ENCODE measurements at places on chromosomes 7 and 10. TPM values are rescaled to one million over a fixed set of nuclear protein-coding genes. Genes with fewer than 3 reads are reported as not detected.

The MKI67 gene
- 5.3 TPM for total RNA-seq

- H3K27ac ChIP-seq, result no peak overlapping the region
- H3K4me1 ChIP-seq, result no peaks in the 10 kb centered on the region
These were observed 149.2 kb downstream of the PTEN start for GRCh38 chr10:88012641-88013040.

- peaks cover 38% of the 10 kb centered on the region for H3K4me1 ChIP-seq
- no peaks in the 10 kb centered on the region for H3K27me3 ChIP-seq
- no peak overlapping the region for H3K27ac ChIP-seq
- H3K36me3 ChIP-seq, result no peaks in the 10 kb centered on the region
- no peak overlapping the region for H3K4me3 ChIP-seq
- no peak for DNase-seq
These were observed 255.3 kb downstream of the PTEN start for GRCh38 chr10:88118729-88119128.

DNA sequence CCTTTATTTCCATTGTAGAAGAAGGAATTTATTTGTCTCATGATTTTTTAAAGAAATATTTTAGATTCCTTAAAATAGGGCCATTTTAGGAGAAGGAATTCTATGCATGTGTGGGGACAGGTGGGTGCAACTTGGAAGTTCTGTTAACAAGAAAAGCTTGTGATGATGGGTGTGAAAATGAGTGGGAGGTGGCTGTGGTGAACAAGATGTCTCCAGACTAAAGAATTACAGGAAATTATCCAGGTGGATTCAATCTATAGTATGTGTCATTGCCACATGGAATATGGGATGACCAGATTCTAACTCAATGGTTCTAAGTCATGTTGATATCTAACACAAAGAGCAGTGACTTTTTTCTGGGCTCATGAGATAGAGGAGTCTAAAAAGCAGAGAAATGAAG lies 229.6 kb upstream of the IGFBP3 start:
- no peaks in the 10 kb centered on the region for H3K27me3 ChIP-seq
- H3K4me1 ChIP-seq, result no peaks in the 10 kb centered on the region
- no peaks in the 10 kb centered on the region for H3K36me3 ChIP-seq

The ABCB4 gene
- total RNA-seq, result 0.50 TPM

DNA sequence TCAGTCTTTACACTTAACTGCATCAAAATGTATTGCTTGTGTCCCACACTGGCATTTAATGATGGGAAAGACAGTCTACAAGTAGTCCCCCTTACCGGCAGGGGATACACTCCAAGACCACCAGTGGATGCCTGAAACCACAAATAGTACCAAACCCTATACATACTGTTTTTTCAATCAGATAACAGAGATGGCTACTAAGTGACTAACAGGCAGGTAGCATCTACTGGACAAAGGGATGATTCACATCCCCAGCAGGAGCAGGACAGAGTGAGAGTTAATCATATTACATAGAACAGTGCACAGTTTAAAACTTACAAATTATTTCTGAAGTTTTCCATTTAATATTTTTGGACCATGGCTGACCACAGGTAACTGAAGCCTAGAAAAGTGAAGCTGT lies 13.2 kb downstream of the TMEM243 start:
- H3K4me1 ChIP-seq, result peaks cover 12% of the 10 kb centered on the region
- peaks cover 2% of the 10 kb centered on the region for H3K36me3 ChIP-seq
- no peak for DNase-seq
- no peaks in the 10 kb centered on the region for H3K27me3 ChIP-seq
- H3K27ac ChIP-seq, result no peak overlapping the region
- H3K4me3 ChIP-seq, result no peak overlapping the region

GRCh38 chr7:51190969-51191368 lies 125.6 kb downstream of the COBL start:
- DNase-seq, result no peak
- no peaks in the 10 kb centered on the region for H3K4me1 ChIP-seq
- H3K36me3 ChIP-seq, result no peaks in the 10 kb centered on the region
- H3K4me3 ChIP-seq, result no peak overlapping the region
- no peaks in the 10 kb centered on the region for H3K27me3 ChIP-seq
- H3K27ac ChIP-seq, result no peak overlapping the region

The ACSM6 gene
- not detected for total RNA-seq

DNA sequence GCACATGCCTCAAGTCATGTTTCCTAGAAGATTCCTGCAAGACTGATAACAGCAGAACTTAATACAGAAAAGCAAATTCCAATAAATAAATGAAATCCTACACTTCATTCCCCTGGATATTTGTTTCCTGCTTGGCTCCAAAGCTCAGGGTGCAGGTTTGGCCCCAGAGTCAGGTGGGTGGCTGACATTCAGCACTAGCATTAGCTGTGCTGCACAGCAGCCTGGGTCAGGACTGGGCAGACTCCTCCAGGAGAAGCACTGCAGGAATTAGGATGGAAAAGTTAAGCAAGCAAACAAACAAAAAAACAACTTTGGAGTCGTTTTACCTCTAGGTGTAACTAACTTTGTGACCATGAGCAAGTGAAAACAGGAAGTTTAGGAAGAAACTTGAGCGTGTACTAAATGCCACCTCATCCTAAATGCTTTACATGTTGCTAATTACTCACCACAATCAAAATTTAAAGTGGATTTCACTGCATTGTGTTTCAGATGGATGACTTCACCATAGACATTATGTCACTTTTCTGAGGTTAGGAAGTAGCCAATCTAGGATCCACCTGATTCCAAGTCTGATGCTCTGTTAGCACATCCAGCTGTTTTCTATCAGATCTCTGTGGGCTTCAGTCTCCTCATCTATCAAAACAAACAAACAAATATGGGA lies 239.4 kb downstream of the C7orf25 start:
- no peak overlapping the region for H3K4me3 ChIP-seq
- no peaks in the 10 kb centered on the region for H3K36me3 ChIP-seq
- H3K27ac ChIP-seq, result no peak overlapping the region
- no peaks in the 10 kb centered on the region for H3K27me3 ChIP-seq
- H3K4me1 ChIP-seq, result no peaks in the 10 kb centered on the region

- H3K4me1 ChIP-seq, result peaks cover 4% of the 10 kb centered on the region
- DNase-seq, result no peak
- no peak overlapping the region for H3K4me3 ChIP-seq
- H3K27ac ChIP-seq, result no peak overlapping the region
These were observed 156.3 kb downstream of the NEURL1 start for GRCh38 chr10:103649654-103650423.

- H3K36me3 ChIP-seq, result no peaks in the 10 kb centered on the region
- DNase-seq, result no peak
- no peak overlapping the region for H3K4me3 ChIP-seq
These were observed 291.8 kb downstream of the TCERG1L start for GRCh38 chr10:131019696-131020095.

The NEUROG3 gene
- total RNA-seq, result not detected

GRCh38 chr10:95814011-95814727 lies 58.2 kb downstream of the ENTPD1 start:
- H3K4me3 ChIP-seq, result no peak overlapping the region
- no peak for DNase-seq
- peaks cover under 1% of the 10 kb centered on the region for H3K4me1 ChIP-seq
- H3K27me3 ChIP-seq, result no peaks in the 10 kb centered on the region
- no peaks in the 10 kb centered on the region for H3K36me3 ChIP-seq

The LRRC4 gene
- total RNA-seq, result 0.79 TPM

DNA sequence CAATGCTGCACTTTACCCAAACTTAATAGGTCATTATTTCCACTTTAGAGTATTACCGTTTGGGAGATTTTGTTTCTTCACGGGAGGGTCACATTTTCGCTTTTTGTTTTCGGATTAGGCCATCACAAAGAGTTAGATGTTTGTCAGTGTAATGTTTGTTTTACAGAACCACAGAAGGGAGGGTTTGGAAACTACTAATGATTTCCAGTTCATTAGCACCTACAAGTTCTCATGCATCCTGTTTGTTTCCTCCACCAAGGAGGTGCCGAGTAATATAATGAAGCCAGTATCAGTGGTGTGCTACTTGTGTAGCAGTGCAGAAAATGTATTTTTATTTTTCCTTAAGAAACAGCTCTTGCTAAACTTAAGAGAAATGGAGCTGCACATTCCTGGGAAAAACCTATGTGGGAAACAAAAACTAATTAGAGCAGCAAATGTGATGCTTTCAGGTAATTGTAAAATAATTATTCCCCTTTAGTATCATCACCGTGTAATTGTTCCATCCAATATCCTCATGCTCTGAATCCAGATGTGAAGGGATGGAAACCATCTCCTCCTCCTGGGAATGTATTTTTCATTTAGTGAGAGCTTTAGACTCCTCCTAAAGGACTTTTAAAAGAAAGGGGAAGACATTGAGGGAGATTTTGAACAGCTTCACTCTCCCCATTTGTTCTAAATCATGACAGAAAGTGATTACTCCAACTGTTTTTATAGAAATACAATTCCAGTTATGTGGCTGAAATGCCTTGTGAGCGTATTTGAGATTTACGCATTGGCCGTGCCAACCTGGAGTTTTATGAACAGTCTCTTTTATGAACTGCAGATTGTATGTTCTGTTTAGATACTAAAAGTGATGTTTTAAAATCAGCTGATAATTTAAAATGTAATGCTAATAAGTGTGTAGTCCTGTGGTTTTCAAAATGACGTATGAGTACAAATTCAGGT lies 5.6 kb downstream of the CELF2 start:
- peaks cover 22% of the 10 kb centered on the region for H3K27me3 ChIP-seq
- no peak overlapping the region for H3K27ac ChIP-seq
- no peak for DNase-seq
- H3K4me3 ChIP-seq, result no peak overlapping the region

The TRIM24 gene
- 15.2 TPM for total RNA-seq

DNA sequence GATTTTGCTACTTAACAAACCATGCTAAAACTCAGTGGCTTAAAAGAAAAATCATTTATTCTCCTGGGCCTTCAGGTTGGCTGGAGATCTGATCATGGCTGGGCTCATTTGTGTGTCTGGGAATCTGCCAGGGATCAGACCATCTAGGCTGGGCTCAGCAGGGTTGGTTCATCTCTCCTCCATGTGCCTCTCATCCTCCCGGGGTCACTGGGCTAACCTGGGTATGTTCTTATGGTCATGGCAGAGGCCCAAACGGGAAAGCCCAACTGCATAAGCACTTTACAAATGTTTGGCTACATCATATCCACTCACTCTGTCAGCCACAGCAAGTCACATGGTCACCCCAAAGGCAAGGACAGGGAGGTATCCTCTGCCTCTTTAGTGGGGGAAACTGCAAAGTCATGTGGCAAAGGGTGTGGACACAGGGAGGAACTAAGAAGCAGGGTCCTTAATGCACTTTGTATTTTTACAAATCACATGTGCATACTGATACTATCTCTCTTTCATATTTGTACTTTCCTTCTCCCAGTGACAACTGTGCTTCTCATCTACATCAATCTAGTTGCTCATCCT lies 231.4 kb downstream of the BUB3 start:
- no peaks in the 10 kb centered on the region for H3K27me3 ChIP-seq
- H3K36me3 ChIP-seq, result no peaks in the 10 kb centered on the region
- H3K4me3 ChIP-seq, result no peak overlapping the region

The LMOD2 gene
- total RNA-seq, result not detected

The PNLIPRP1 gene
- not detected for total RNA-seq

DNA sequence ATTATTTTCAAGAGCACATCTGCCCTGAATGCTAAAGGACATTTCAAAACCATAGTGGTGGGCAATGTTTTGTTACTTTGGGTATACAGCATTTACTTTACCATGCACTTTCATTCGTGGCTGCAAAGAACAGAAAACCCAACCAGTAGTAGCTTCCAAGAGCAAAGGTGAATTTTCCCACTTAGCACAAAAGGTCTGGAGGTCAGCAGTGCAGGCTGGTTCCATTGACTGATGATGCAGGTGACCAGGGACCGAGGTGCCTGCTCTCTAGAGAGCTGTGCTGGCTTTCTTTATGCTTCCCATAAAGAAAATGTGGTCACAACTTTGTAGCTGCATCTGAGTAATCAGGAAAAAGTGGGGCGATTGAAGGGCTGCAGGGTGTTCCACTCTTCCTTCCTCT lies 240.0 kb downstream of the BICC1 start:
- H3K4me3 ChIP-seq, result no peak overlapping the region
- H3K4me1 ChIP-seq, result no peaks in the 10 kb centered on the region
- H3K36me3 ChIP-seq, result no peaks in the 10 kb centered on the region
- H3K27me3 ChIP-seq, result no peaks in the 10 kb centered on the region
- no peak for DNase-seq

DNA sequence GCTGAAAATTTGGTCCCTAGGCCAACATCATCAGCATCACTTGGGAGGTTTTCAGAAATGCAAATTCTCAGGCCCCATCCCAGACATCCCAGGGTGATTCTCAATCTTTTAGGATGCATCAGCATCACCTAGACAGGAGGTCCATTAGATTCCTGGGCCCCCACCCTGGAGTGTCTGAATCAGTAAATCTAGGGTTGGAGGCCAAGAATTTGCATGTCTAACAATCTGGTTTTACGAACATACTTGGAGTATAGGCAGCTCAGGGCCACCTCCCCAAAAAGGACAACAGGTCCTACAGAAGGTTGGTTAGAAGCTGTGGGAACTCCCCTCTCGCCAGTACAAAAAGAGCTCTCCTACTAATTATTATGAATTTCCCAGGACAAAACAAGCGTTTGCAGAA lies 15.5 kb downstream of the ZC3HAV1 start:
- peak overlapping the region; percentile 71 for H3K27ac ChIP-seq
- DNase-seq, result peak; percentile 46
- no peak overlapping the region for H3K4me3 ChIP-seq
- peaks cover 62% of the 10 kb centered on the region for H3K4me1 ChIP-seq
- peaks cover 16% of the 10 kb centered on the region for H3K36me3 ChIP-seq
- no peaks in the 10 kb centered on the region for H3K27me3 ChIP-seq

- no peak overlapping the region for H3K27ac ChIP-seq
- H3K4me3 ChIP-seq, result no peak overlapping the region
- peaks cover 34% of the 10 kb centered on the region for H3K27me3 ChIP-seq
These were observed 6.0 kb upstream of the ELFN1 start for GRCh38 chr7:1663857-1664651.

The SKIDA1 gene
- total RNA-seq, result not detected

The RAMP3 gene
- not detected for total RNA-seq

The UNCX gene
- not detected for total RNA-seq

- H3K4me3 ChIP-seq, result no peak overlapping the region
- no peaks in the 10 kb centered on the region for H3K36me3 ChIP-seq
- H3K4me1 ChIP-seq, result no peaks in the 10 kb centered on the region
These were observed 65.3 kb downstream of the FRMPD2 start for GRCh38 chr10:48209241-48209640.

The SYNPO2L gene
- not detected for total RNA-seq

The PIP4K2A gene
- 423 TPM for total RNA-seq

The ALOX5 gene
- 8.6 TPM for total RNA-seq

The SYT15B gene
- total RNA-seq, result 0.43 TPM

DNA sequence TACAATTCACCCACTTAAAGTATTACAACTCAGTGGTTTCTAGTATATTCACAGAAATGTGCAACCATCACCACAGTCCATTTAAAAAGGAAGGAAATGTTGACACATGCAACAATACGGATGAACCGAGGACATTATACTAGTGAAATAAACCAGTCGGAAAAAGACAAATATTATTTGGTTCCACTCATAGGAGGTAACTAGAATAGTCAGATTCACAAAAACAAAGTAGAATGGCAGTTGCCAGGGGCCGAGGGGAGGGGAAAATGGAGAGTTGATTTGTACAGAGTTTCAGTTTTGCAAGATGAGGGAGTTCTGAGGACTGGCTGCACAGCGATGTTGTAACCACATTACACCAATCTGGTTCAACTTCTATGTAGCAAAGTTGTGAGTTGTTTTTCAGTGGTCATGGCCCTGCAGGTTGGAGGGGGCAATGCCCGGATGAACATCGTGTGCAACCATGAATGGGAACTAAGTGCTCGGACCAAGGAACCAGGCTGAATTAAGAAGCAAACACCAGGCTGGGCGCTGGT lies 17.6 kb upstream of the TNPO3 start:
- DNase-seq, result no peak
- peaks cover 4% of the 10 kb centered on the region for H3K4me1 ChIP-seq
- no peaks in the 10 kb centered on the region for H3K27me3 ChIP-seq
- H3K27ac ChIP-seq, result no peak overlapping the region

Measured in natural killer cell (primary cell).